Stimulated activated CD4-positive, alpha-beta T cell treated with anti-CD3 and anti-CD28 coated beads, Interleukin-4, amount 100 ng/mL, for 48 hours (primary cell): ENCODE measurements at places on chromosomes 5 and 9.

DNA sequence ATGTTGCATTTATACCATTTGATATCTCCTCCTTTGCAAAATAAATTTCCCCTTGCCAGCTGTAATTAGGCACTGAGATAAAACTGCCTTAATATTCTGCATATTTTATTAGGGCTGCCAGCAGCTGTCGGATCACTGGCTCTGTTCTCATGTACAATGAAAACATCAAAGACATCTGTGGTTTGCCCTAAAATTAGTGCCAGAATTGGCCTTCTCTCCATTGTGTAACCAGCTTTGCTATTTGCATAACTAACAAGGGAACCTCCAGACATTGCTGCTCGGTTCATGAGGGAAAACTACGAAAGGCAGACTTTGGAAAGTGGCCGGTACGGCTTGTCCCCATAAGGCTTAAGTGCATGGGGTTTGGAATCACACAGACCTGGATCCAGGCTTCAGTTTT is 45.5 kb upstream of the KIF2A start:
- DNase-seq, result no peak

GRCh38 chr5:96538808-96539250 is 105.8 kb upstream of the PCSK1 start:
- no peak for DNase-seq

- no peak for DNase-seq
Measured at GRCh38 chr9:3862561-3862960, 336.8 kb upstream of the RFX3 start.

- no peak for DNase-seq
Measured at GRCh38 chr5:82905986-82906385, 171.2 kb downstream of the TMEM167A start.

DNA sequence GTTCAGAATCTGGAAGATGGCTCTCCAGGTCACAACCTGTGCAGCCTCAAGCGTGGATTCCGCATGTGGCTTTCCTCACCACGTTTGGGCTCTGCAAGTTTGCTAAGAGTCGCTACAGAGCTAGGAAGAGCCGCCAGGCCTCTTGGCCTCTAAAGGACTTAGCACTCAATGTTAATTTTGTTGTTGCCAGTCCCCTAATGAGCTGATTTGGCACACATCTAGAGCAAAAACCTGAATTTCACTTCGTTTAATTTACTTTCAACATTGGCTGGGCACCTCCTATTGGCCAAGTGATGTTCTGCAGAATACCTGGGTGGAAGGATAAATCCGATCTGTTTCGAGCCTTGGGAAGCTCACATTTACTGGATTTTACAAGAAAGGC is 65.8 kb upstream of the UNC5A start:
- no peak for DNase-seq

DNA sequence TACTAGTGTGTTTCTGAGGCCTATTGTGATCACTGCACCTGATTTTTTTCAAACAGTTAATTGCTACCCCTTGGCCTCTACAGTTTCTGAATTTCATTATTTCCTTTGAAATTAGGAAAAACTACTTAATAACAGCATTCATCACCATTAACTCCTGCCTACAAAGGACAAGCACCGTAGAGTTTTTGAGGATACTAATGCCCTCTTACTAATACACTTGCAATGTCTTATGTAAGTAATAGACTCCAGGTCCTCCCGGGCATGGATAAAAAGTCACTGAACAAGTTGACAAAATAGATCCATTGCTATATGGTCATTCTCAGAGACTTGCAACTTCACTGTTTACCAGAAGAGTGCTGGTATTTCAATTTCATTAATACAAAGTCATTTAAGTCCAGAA is 1172.5 kb downstream of the CDH12 start:
- no peak for DNase-seq

DNA sequence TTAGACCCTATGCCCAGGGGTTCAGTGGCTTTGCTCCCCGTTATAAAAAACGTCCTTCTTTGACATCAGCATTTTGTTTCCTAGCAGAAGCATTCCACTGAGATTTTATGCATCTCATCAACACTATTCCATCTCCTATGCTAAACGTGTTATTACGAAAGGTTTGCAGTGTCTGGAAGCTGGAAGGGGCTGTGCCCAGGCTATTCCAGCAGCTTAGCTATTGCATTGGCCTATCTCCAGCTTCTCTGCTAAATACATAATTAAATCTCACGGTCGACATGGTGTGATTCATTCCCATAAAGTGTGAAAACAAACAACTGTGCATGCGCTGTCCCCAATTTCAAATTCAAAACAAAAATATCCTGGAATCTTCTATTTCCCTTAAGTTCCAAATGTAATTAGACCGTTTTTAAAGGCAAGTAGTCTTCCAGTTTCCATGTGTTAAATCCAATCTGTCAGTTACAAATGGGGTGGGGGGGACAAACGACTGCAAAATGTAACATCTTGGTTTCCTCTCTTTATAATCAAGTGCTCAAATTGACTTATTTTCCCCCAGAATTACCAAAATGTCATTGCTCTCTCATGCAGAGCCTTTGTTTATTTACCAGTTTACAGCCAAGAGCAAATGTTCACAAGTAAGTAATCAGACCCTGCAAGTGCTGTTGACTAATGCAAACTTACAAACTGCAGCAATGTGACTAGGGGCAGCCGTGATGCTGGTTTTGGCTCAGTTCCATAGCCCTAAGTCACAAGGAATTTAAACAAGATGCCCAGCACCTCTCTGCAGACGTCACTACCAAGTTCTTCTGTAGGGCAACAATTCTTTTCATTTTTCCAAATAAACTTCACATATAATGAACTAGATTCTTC is 212.3 kb upstream of the RORB start:
- no peak for DNase-seq

GRCh38 chr9:129576546-129577543 is 44.1 kb downstream of the C9orf50 start:
- no peak for DNase-seq

GRCh38 chr9:130268521-130269211 is 3.1 kb downstream of the HMCN2 start:
- DNase-seq, result no peak

GRCh38 chr5:158050421-158050820 is 191.5 kb upstream of the CLINT1 start:
- DNase-seq, result no peak

GRCh38 chr5:32207355-32207634 is 33.2 kb upstream of the GOLPH3 start:
- DNase-seq, result no peak

DNA sequence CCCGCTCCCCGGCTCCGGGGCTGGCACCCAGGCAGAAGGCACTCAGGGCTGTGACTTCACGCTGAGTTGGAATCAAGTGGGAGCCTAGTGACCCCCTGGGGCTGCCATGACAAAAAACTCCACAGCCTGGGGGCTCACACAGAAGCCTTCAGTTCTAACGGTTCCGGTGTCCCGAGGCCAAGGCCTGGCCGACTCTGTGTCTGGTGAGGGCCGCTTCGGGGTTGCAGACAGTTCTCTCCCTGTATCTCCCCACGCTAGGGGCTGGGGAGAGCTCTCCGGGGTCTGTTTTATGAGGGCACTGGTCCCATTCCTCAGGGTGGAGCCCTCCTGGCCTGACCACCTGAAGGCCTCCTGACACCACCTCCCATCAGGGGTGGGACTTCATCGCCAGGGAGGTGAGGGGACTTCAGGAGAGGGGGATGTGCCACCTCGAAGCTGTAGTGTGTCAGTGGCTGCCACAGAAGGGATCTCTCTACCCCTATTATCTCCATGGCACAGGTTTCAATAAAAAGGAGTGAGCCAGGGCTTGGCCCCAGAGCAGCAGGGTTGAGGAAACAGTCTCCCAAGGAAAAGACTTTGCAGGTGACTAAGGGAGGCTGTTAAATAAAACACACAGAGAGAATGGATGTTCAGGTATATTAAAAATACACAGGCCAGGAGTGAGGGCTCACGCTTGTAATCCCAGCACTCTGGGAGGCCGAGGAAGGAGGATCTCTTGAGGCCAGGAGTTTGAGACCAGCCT is 1.5 kb upstream of the SLC6A3 start:
- no peak for DNase-seq

DNA sequence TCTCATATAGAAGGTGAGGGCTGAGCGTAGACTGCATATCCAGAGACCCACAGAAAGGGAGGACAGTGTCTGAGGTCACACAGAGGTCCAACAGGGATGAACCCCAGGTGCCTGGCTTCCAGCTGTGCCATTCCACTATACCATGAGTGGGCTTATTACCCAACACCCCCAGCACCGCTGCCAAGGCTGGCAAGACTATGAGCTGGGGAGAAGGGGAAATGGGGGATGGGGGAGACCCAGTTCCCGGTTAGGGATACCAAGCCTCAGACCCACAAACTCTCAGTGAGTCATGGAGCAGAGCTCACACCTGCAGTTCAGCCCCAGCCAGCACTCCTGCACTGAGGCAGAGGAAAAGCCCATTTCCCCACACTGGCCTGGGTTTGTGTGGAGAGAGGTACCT is 106.4 kb downstream of the PSD2 start:
- DNase-seq, result no peak

DNA sequence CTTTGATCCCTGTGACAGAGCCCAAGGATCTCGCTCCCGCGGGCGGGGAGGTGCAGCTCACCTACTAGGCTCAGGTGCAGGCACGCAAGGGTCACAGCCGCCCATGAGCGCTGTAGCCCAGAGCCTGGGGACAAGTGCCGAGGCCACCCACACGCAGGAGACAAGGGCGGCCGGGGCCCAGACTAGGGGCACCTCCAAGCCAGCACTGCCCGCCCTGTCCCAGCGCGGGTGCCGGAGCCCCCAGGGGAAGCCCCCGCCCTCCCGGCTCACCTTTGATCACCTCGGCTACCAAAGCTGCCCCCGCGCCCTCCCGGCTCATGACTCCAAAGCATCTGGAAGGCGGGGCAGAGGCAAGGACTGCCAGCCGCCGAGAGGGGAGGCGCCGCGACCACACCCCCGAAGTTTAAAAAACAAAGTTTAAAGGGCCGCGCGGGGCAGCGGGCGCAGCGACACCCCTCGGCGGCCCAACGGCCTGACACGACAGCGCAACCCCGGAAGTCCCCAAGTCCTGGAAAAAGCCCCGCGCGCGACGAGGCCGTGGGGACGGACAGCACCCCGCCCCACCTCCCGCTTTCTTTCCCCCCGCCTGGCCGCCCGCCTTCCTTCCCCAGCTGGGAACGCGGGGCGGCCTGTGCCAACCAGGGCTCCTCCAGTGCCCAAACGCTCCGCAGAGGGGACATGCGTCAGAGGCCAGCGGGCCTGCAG is 53.0 kb downstream of the CDC14B start:
- DNase-seq, result peak; percentile 64
